ENCODE measurements at places on chromosomes 5 and 9.

DNA sequence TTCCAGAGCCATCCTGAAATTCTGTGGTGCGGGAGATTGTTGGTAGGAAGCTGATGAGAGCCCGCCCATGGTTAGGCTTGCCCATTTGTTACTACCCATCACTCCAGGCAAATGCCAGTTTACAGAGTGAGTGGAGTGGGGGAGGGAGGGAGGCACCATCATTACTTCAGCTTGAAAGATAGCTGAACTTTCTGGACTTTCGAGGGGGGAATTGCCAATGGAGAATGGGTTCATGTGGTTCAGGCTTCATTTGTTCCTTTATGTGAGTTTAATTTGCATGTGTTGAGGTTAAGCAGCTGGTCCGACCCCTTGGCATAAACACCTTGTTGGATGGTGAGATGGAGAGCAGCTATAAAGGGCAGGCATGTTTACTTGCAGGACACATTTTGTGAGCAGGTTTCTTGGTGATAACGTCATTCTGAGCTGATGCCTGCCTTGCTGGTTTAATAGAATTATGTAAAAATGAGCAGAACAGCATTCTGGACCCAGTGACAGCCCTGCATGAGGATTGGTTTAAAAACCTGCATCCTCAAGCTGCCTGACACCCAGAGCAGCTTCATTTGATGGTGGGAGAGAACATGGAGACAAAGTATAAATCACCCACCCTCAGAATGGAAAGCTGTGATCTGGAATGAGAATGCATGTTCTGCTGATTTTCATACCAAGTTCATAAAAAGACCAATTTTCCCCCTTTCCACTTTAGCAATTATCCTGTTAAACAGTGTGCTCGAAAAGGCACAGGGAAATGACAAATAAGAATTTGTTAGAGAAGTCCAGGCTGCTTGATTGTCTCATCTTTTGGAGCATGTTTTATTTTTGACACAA is 106.3 kb downstream of the TRIO start:
- no peak for DNase-seq

DNA sequence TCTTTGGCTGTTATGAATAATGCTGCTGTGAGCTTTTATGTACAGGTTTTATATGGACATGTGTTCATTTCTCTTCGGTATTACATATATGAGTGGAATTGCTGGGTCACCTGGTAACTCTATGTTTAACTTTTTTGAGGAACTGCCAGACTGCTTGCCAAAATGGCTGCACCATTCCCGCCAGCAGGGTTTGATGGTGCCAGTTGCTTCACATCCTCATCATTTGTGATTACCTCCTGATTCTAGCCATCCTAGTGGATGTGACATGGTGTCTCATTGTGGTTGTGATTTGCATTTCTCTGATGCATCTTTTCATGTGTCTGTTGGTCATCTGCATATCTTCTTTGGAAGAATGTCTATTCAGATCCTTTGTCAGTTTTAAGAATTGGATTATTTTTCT is 10.7 kb downstream of the NANS start:
- no peak for DNase-seq

- DNase-seq, result no peak
Observed at GRCh38 chr5:73022471-73023169, 66.8 kb downstream of the FCHO2 start.

- no peak for DNase-seq
Observed at GRCh38 chr5:133688391-133688790, 76.0 kb upstream of the FSTL4 start.

GRCh38 chr5:150765799-150766169 is 7.0 kb upstream of the DCTN4 start:
- no peak for DNase-seq

GRCh38 chr5:174550026-174550425 is 174.4 kb upstream of the MSX2 start:
- DNase-seq, result no peak

DNA sequence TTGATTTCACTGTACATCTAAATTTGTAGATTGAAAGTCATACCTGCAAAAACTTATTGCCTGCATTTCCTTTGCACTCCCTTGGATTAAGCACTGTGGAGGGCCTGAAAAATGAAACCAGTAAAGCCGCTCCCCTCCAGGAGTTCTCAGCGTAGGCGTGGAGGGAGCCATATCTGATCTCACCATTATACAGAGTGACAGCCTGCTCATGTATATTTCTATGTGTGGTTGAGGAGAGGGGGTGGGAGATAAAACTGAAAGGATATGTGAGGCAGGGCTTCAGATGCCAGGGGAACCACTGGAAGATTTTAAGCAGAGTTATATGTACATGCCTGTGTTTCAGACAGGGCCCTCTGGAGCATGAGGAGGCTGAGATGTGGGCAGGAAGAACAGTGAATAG is 303.0 kb downstream of the MSX2 start:
- DNase-seq, result no peak

DNA sequence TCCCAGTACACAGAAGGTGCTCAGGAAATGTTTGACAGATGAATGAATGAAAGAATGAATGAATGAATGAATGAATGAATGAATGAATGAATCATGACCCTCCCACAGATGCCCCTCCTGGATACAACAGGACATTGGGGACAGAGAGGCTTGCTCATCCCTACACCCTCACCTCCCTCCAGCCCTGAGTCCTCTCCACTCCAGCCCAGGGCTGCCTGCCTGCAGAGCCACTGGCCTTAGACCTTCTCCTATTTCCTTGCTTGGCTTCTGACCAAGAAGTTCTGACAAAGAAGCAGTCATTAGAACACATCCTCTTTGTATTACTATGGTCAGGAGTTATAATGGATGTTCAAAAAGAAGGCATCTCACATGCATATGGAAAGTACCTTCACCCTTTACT is 240.7 kb upstream of the DAPK1 start:
- no peak for DNase-seq

DNA sequence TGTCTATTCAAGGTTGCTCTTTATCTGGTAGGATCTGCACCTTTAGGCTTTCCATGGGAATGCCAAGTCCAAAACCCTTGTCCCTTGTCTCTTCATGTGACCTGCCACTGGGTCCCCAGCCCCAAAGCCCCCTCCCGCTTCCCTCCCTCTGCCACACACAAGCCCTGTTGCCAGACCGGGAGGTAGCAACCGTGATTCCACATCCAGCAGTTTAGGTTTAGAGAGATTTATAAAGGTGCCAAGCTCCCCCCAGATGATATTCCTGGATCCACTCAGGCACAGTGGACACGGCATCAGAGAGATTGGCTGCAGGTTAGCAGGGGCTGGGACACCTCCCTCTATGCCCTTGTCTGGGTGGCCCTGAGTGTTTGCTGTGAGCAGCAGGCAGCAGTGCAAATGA is 504.7 kb downstream of the CCDC171 start:
- DNase-seq, result no peak

DNA sequence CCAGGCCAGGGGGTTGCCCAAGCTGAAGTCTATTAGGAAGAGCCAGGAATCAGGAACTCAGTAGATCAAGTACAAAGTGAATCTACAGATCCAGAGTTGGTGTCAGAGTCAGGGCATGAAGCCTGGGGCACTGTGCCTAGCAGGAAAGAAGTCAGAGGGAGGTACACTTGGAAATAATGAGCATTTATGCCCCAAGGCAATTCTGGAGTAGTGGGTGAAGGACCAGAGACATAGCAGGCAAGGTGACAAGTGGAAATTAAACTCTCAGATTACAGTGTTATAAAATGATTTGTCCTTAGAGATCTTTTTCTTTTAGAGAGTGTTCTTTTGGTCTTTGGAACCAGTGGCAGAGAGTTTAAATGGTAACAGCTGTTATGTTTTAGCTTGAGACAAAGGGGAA is 138.0 kb downstream of the ADAMTSL1 start:
- DNase-seq, result no peak

GRCh38 chr9:112894041-112894440 is 3.4 kb upstream of the SLC46A2 start:
- no peak for DNase-seq

DNA sequence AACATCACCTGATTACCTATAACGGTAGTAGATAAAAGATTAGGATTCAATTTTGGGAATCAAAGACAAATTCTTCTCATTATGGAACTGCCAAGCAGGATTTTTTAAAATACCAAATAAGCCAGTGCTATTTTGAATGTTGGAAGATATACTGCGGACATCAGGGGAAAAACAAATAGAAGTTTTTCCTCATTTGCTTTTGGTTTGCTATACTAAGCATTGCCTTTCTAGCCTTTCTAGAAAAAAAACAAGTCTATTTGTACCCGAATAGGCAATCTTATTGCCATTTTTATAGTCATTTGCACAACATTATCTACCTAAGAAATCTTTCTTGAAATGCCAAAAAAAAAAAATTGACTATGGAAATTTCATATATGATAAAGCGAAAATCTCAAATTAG is 379.5 kb downstream of the CDH10 start:
- no peak for DNase-seq

DNA sequence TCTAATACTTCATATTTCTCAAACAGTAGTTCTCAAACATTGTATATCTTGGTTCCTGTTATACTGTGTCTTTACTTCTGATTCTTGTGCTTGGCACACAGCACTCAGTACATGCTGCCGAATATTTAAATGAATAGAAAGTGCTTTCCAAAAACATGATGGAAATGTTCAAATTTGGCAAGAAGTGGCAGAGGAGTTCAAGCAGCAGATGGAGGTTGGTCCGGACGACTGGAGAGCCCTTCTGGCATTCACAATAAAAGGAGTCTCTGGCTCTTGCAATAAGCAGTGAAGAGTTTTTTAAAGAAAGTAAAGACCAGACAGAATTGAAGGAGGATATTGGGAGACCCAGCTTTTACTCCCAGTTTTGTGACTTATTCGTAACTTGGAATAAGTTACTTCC is 36.3 kb downstream of the TSTD2 start:
- no peak for DNase-seq

- DNase-seq, result no peak
Observed at GRCh38 chr5:180873615-180874520, 12.8 kb upstream of the ZFP62 start.

DNA sequence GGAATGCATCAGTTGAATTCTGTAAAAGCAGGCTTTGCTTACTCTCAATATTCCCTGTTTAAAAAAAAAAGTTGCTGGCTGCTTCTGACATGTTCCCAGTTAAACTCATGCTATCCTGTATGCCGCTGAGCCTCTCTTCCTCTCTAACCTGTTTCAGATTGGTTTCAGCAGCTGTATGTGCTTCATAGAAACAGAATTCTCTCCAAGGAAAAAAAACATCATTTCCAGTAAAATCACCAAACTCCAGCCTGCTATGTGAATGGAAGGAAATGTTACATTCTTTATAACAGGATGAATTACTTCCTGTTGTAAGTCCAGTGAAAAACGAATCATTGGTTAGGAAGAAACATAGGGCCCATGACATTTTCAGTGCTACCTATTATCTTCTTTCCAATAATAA is 25.7 kb upstream of the KCNV2 start:
- DNase-seq, result no peak

DNA sequence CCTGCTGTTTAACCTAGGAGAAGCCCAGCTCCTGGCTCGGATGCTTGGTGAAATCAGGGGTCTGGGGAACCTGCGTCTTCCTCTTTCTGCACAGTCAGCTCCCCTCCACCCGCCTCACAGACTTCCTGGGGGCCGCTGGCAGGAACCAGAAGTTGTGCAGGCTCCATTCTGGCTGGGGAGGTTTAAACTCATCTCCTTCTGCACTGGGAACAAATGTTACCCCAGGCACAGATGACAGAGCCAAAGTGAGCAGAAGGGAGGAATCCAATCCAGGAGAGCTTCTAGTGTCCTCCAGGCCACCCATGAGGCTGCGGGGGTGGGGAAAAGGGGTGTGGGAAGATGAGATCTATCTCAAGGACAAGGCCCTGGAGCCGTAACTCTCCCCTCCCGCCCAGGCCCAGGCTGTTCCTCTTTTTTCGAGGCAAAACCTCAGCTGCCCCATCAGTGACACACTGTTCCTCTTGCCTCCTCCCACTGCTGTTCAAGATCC is 31.2 kb downstream of the KCNMB1 start:
- no peak for DNase-seq

DNA sequence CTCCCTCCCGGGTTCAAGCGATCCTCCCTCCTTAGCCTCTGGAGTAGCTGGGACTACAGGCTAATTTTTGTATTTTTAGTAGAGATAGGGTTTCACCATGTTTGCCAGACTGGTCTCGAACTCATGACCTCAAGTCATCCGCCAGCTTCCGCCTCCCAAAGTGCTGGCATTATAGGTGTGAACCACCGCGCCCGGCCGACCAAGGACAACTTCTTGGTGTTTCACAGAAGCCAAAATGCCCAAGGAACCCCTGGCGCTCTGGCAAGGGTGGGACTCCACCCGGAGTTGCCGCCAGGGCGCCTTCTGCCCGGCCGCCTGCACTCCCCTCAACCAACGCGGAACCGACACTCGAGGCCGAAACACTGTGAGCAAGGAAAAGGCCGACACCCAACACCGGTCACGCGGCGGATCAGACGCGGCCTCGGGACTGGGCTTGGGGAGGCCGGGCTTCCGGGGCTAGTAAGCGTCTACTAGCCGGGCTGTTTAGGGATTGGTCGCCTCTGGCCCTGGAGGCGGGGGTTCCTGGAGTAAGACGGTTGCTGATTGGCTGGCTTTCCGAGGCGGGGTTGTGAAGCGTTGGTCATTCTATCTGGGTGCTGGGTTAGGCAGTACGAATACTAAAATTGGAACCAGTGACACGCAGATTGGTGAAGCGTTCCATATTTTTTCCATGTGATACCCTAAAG is 7.7 kb upstream of the CFAP157 start:
- peak; percentile 93 for DNase-seq

DNA sequence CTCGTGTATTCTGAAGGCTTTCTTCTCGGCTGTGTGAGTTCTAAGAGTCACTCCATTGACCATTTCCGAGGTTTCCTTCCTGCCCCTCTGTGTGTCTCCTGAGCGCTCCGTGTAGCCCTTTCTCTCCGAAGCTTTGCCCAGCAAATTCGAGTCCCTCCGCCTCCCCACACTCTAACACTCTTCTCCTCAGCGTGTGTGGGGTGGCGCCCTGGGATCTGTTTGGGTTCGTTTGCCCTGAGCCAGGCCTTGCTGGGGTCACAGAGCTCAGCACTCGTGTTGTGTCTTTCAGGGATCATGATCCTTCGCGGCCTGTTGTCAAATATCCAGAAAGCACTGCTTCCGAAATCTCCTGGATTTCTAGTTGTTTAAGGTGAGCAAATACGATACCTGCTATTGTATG is 5.6 kb upstream of the PAEP start:
- peak; percentile 24 for DNase-seq

DNA sequence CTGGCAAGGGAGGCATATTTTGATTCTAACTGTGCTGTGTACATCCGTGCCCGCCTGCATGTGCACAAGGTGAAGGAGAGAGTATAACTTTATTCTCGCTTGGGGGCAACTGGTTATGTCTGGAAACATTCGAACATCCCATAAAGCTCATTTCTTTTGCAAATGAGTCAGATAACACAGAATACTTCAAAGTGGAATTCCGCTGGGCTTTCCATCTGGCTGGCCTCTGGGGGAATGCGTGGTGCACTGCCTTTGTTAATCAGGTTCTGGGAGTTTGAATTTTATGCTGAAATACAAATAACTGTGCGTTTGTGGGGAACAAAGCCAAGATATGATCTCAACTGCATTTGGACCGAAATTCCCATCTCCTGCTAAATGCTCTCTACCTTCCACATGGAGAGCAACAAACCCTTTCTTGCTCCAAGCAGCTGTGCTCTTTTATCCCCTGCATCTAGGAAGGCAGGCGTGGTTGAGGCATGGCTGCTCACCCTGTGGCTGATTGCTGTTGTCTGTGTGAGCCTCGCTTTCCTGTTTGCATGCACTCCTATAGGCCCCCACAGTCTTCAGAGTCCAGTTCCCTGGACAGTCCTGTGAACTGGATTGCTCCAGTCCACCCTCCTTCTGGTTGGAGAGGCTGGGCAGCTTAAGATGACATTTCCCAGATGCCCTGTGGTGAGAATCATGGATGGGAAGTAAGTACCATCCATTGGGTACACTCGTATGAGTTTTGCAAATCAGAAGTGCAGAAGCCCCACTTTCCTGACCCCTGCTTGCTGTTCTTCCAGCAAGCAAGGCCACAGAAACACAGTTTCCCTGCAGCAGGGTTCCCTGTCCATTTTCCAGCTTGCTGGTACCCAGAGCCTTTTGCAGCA is 82.9 kb upstream of the ALDH1B1 start:
- DNase-seq, result no peak
